ENCODE measurements at places on chromosomes 12 and 14. TPM values are rescaled to one million over a fixed set of nuclear protein-coding genes. Genes with fewer than 3 reads are reported as not detected.

- DNase-seq, result no peak
These were observed 84.0 kb downstream of the CATSPERB start for GRCh38 chr14:91647856-91648255.

DNA sequence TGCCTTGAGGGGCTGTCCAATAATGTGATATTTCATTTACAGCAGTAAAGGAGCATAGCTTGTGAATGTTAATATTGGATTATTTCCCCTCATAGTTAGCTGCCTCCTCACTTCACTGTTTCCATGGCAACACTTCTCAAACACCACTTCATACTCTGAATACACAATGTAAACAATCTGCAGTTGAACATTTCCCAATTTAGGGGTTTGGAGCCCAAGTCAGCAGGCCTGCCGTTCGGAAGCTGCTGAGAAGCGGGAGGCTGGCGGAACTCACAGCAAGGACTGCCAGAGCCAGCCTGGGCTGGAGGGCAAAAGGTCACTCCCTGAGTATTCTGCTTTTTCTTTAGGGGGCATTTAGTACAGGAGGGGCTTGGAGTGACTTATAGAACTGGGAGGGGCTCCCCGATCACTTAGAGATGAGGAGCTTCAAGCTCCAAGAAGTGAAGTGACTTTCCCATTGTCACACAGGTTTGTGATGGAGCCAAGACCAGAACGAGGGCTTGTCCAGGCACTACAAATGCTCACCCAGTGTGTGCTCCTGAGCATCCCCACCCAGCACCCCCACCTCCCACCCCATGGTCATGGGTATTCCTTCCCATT lies 12.1 kb upstream of the SLC24A4 start:
- DNase-seq, result no peak

DNA sequence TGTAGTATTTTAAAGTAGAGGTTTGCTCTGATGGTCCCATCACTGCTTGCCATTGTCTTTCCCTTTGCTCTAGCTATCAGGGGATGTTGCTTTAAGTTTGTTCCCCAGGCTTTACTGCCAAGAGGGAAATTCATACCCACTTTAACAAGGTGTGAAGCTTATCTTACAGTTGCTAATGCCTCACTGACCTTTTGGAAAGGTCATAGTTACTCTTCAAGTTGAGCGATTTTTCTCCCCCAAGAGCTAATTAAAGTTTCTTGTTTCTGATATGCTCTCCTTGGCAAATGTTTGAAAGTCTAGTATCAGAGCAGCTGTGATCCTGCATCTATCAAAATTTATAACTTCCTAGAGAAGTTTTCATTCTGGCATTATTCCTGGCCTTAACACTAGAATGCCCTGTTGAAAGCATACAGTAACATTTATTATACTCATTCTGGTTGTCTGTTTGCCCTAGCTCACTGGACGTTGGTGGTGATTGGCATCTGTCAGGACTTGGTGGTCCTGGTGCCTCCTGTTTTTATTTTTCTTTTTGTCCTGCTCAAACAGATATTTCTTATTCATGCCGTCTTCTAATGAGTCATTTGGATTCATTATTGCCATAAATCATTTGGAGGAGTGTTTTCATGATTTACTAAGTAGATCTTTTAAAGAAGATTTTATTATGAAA lies 8.1 kb downstream of the ATP2A2 start:
- no peak for DNase-seq

DNA sequence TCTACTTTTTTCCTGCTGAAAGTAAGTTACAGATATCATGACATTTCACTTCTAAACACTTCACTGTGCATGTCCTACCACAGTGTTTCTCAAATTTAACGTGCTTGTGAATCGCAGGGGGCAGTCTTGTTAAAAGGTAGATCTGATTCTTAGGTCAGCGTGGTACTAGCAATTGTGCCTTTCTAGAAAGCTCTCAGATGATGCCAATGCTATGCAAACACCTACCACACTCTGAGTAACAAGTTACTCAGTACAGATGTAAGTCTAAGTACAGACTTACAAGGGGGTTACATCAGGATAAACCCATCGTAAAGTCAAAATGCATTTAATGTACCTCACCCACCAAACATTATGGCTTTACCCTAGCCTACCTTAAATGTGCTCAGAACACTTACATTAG lies 22.4 kb downstream of the TM7SF3 start:
- no peak for DNase-seq

DNA sequence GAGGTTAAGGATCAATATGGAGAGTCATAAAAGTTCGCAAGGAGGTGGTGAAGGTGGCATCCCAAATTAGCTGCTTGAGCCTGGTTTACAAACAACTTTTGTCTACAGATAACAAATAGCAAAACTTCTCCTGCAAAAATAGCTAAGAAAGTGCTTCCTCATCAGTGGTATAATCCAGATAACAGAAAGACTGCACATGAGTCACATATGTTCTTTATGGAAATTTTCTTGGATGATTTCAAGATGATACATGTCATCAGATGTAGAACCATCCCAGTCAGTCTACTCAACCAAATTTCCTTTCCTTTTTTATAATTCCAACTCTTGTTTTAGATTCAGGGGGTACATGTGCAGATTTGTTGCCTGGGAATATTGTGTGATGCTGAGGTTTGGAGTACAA lies 133.0 kb downstream of the BTG1 start:
- no peak for DNase-seq

GRCh38 chr12:45966486-45966885 lies 23.9 kb downstream of the SCAF11 start:
- DNase-seq, result no peak

DNA sequence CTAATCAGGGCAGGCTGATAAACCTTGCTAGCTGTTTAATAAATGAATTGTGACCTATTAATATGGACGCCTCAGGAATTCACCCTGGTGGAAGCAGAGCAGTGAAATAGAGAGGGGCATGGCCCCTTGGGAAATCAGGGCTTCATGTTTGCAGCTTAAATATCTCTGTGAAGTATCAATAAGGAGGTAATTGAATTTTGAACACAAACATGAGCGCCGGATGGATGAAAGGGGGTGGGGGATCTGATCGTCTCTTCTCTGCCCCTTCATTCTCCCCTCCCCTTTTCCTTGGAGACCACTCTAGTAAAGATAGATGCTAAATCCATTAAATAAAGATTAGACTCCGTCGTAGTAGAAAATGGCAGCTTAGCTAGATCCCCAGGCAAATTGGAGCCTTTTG lies 70.5 kb downstream of the LIN52 start:
- DNase-seq, result no peak

GRCh38 chr12:99959549-99960170 lies 25.1 kb downstream of the ANKS1B start:
- DNase-seq, result no peak

DNA sequence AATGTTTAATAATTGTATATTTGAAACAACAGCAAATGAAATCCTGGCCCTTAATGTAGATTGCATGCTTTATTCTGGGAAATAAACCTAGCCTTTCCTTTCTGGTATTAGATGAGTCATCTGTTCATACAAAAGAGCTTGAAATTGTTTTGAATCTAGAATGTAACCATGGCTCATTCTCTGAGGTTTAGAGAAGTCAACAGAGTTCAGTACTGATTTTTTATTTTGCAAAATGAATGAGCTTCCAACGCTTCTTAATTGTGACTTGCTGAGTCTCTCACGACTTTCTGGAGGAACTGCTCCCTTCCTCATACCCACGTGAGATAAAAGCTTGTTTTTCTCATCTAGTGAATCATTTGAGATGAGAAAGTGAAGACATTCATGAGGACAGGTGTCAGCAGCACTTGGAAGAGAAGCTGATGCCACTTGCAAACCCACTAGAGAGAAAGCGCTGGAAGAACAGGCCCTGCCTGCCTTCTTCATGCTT lies 509.6 kb downstream of the VRK1 start:
- DNase-seq, result no peak

DNA sequence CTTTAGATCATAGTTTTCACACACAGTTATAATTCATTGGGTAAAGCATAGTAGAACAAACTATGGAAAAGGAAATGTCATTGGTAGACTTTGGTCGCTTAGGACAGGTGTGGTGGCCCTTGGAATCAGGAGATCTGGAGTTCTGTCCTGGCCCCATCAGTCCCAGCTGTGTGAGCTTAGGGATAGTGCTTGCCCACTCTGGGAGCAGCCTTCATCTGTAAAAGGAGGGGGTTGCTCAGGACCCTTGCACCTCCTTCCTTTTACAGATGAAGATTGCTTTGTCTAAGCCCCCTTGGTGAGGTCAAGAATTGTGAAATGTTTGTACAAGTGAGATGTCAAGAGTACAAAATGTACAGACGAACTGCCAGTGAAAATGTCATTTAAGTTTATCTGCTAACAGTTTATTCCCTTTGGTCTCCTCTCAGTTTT lies 93.2 kb downstream of the BORCS5 start:
- no peak for DNase-seq

GRCh38 chr12:93059925-93060665 lies 131.0 kb upstream of the EEA1 start:
- DNase-seq, result no peak

DNA sequence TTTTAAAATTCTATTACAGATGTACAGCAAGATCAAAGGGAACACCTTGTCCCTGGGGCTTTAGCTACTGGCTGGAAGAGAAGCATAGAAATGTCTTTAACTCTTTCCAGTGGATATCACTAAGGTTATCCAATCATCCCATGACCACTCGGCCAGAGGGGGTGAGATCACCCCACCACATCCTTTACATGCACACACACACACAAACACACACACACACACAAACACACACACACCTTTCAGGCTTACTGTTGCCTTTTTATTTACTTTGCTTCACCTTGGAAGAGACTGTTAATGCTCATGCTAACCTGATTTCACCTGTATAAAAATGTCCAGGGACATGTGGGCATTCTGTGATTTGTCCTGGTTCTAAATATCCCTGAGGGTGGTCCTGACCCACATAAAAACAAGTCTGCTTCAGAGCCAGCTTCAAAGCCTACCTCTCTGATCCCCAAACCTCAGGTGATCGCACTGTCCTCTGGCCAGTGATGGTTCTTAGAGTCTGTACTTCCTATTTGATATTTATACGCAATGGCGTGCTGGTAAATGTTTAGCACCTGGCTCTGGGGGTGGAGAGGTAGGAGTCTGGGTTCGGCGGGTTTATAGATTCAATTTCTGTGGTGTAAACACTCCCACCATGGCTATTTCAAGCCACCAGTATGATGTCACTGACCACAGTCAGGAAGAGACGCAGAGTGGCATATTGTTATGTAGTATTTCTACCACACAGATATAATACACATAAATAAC lies 166.1 kb upstream of the EEA1 start:
- no peak for DNase-seq

DNA sequence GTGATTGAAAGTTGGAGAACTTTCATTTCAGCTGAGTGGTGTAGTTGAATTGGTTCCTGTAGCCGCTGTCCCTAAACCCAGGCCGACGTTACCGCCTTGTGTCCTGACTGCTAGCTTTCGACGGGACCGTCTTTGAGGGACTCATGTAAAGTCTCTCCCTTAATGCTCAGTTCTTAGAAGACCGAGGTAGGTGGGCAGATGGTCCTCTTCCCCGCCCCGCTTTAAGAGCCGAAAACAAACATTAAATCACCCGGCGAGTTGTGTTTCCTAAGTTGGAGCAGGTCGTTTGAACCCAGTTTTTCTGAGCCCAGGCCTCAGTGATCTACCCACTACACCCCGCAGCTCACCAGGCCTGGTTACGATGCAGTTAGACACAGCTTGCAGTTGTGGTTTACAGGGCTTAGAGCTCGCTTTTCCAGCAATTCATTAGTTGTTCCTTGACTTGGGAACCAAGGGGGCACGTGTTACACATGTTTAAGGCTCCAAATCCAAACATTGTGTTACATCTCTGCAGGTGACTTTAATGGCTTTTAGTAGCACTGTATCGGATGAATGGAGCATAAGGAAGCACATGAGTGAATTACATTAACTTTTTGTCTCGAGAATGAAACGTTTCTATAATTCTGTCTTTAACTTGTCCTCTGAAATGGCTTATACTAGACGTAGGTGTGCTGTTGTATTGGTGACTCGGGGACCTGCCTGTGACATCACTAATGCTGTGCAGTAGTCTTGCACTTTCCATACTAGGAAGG lies 790 bp downstream of the NEDD1 start:
- DNase-seq, result no peak

GRCh38 chr12:16437926-16438325 lies 90.5 kb downstream of the MGST1 start:
- no peak for DNase-seq

DNA sequence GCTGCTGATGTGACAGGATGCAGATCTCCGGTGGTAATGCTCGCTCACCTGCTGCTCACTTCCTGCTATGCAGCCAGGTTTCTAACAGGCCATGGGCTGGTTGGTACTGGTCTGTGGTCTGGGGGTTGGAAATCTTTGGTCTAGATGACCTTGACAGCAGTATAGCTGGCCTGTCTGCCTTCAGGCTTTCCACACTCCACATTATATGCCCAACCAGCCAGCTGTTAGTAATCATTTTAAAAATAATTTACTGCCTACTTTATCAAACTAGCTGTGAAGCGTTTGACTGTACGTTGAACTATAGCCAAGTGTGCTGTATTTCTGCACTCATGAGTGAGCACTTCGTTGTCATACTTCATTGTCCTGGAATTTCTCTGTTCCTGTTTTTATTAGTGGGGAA lies 424.0 kb upstream of the GARIN6 start:
- DNase-seq, result no peak

GRCh38 chr14:36939265-36939664 lies 233.1 kb downstream of the SLC25A21 start:
- DNase-seq, result no peak

DNA sequence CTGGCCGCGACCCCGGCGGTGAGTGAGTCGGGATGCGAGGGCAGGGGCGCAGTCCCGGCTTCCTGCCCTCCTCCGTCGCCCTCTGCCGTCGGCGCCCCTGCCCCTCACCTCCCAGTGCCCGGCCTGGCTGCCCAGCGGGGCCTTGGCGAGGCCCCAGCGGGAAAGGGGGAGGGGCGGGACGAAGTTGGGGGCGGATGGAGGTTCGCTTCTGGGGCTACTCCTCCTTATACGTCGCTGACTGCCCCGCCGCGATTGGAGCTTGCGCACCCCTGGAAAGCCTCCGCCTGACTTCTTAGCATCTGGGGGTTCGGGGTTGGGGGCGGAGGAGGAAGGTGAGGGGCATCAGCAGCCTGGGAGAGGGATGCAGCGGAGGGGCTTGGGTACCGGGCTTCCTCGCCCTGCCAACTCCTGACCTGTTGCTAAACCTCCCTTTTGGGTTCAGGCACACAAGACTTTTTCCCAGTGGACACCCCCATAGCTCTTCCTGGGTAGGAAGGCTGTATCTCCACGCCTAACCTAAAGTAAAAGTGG lies 406 bp downstream of the TMEM263 start:
- peak; percentile 62 for DNase-seq

DNA sequence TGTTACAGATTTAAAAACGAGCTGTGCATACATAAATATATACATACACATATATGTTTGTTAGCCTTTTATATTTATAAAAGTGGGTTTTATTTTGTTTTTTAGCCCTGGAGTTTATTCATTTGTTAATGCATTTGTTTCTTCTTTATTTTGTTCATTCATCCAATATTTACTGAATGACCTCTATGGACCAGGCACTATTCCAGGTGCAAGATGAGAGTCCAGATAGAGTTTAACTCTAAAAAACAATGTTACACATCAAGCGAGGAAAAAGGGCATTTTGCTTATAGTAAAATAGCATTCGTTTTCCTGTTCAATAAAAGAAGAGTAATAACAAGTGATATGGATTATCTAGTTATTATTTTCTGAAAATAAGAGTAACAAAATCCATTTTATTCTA lies 14.2 kb downstream of the ACSS3 start:
- no peak for DNase-seq

Gene GUCY2C
- not detected for total RNA-seq

Gene TULP3
- total RNA-seq, result 22.6 TPM

Gene IFI27
- 160 TPM for total RNA-seq

Gene OTX2
- not detected for total RNA-seq

Gene VWF
- total RNA-seq, result 60.3 TPM

Gene HNF1A
- 0.33 TPM for total RNA-seq

Gene PRH2
- total RNA-seq, result not detected

Gene SPTSSA
- total RNA-seq, result 67.0 TPM

Gene PLA2G1B
- not detected for total RNA-seq

Measured in breast epithelium (tissue), 4 donors.